ENCODE measurements at places on chromosomes 4 and X.

DNA sequence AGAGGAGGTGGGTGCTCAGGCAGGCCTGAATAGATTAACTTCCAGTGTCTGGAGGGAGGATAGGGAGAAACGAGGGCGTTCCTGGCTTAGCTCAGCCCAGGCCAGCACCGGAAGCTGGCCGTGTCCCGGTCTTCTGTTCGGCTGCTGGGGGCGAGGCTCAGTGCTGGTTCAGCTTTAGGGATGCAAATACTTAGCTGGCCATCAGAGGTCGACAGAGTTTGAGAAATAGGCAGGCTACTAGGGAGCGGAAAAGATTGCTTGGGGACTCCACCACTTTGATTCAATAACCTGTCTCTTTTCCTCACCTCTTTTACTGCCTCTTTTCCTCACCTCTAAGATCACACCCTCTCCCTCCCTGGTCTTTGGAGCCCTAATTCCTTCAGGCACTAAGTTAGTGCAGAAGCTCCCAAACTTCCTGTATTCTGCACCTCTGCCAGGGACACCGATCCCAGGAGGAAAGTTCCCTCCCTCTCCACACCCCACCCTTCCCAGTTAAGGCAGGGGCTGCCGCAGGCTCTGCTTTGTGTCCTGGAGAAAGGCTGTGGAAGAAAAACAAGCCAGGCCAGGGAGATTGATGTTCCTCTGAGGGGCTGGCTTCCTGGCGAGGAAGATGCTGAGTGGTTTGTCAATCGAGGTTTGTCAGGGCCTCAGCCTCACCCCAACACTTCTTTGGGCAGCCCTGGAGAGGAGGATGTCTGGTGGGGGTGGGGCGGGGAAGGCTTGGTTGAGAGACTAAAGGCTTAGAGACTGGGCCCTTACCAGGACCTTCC is 6.0 kb upstream of the EFNB1 start:
- no peak for DNase-seq

- DNase-seq = no peak
These were observed 11.9 kb upstream of the UGDH start for GRCh38 chr4:39539089-39539611.

- no peak for DNase-seq
These were observed 97.7 kb downstream of the ARHGAP10 start for GRCh38 chr4:147829401-147830101.

DNA sequence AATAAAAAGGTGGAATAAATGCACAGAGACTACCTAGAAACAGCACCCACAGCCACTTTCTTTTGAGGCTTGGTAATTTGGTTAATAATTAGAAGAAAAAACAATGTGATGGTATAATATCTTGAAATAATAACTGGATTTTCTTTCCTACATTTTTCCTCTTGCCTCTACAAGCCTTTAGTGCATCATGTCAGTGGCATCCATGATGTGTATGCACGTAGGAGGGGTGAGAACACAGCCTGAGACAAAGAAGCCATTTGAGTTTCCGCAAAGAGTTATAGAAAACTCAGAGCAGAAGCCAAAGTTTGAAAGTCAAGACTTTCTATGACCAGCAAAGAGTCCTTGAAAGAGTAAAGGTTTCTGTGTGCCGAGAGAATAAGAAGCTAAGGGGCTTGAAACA is 461.3 kb downstream of the BCOR start:
- DNase-seq = no peak

- DNase-seq = no peak
These were observed 344.3 kb downstream of the GBA3 start for GRCh38 chr4:23036921-23037495.

- DNase-seq = no peak
These were observed 32.0 kb upstream of the BOD1L1 start for GRCh38 chr4:13659341-13660070.

- no peak for DNase-seq
These were observed 24.1 kb downstream of the CXCL8 start for GRCh38 chr4:73764513-73764912.

GRCh38 chr4:62644372-62644771 is 1444.2 kb downstream of the ADGRL3 start:
- no peak for DNase-seq

Measured in stimulated activated CD4-positive, alpha-beta T cell treated with anti-CD3 and anti-CD28 coated beads, Interleukin-15, amount 100 ng/mL, for 1 hour (primary cell).